ENCODE measurements at places on chromosomes 3 and 15. TPM values are rescaled to one million over a fixed set of nuclear protein-coding genes. Genes with fewer than 3 reads are reported as not detected.

The DMXL2 gene
- 8.7 TPM for total RNA-seq

GRCh38 chr3:41418961-41419691, 219.8 kb downstream of the CTNNB1 start:
- peak; percentile 42 for DNase-seq

The P2RY1 gene
- total RNA-seq = 0.06 TPM

The KCNMB3 gene
- 1.2 TPM for total RNA-seq

- no peak for DNase-seq
Observed at GRCh38 chr15:52359722-52360121, 64.1 kb upstream of the MYO5C start.

GRCh38 chr3:100245927-100246326, 14.9 kb upstream of the TBC1D23 start:
- DNase-seq = no peak

- peak; percentile 12 for DNase-seq
Observed at GRCh38 chr3:197186887-197187588, 111.4 kb downstream of the DLG1 start.

DNA sequence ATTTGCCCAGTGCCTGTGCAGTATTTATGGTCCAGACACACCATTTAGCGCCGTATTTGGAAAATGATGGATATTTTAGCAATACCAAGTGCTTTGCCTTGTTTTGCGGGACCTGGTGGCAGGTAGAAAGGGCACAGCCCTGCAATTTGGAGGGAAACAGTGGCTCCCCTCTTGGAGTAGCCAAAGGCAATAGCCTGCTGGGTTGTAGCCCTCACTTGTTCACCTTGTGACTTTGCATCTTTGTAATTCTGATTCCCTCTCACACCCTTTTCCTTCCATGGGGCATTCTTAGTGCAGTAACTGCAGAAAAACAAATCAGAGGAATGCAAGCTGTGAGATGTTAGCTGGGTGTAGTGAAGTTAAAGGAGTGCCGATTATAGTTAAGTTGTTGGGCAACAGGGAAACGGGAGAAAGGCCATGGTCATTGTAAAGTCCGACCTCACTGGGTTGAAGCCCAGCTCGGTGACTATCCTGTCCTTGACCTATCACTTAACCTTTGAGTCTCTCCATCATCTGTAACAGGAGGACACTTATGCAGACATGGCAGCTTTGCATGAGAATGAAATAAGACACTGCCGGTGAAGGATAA, 131.0 kb upstream of the KLHL25 start:
- DNase-seq = no peak

DNA sequence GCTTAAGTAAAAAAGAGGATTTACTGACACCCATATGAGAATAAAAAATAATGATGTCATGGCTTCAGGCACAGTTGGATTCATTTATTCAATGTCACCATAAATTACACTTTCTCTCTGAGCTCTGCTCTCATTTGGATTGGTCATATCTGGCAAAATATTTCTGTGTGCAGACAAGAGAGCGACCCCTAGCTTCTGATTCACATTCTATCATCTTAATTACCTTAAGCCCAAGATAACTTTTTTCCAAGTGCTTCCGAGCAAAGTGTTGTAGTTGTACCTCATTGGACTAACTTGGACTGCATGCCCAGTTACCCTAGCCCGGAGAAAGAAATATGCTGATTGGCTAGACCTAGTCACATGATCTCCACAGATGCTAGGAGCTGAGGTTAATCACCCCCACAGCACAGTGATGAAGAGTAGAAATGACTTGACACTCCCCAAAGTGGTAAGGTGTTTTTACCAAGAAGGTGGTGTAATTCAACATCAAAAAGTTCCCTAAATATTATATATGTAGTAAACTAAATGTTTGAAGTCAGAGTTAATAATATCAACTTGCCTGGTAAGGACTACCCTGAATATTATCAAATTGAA, 552.2 kb upstream of the SUCLG2 start:
- no peak for DNase-seq

DNA sequence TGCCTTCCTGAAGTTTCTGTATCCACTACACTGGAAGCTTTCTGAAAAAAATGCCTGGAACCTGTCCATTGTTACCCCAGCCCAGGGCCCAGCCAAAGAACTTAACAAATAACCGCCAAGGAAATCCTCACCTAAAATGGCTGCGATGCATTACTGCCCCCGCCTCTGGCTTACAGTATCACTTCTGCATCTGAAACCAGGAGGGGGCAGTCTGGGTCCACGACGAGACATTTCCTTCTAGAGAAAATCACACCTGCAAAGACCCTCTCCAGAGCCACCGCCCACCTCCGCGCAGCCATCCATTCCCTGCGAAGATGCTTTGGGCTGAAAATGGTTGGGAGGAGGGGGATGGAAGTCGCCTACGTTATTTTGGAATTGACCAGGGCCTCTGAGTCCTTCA, 22.4 kb upstream of the CELF6 start:
- no peak for DNase-seq

GRCh38 chr3:24401811-24402185, 92.9 kb downstream of the THRB start:
- DNase-seq = no peak

Measured in epithelial cell of proximal tubule (primary cell).